Umbilical cord (tissue), 2 donors: ENCODE measurements at places on chromosomes 5 and 9. TPM values are rescaled to one million over a fixed set of nuclear protein-coding genes. Genes with fewer than 3 reads are reported as not detected.

PCDHGA7 gene
- total RNA-seq = 7.0 TPM

CAMK4 gene
- 12.0 TPM for total RNA-seq

ADGRD2 gene
- total RNA-seq = not detected

RHOBTB3 gene
- 226 TPM for total RNA-seq

WDR31 gene
- total RNA-seq = 3.1 TPM

FAM78A gene
- total RNA-seq = 8.9 TPM

DNA sequence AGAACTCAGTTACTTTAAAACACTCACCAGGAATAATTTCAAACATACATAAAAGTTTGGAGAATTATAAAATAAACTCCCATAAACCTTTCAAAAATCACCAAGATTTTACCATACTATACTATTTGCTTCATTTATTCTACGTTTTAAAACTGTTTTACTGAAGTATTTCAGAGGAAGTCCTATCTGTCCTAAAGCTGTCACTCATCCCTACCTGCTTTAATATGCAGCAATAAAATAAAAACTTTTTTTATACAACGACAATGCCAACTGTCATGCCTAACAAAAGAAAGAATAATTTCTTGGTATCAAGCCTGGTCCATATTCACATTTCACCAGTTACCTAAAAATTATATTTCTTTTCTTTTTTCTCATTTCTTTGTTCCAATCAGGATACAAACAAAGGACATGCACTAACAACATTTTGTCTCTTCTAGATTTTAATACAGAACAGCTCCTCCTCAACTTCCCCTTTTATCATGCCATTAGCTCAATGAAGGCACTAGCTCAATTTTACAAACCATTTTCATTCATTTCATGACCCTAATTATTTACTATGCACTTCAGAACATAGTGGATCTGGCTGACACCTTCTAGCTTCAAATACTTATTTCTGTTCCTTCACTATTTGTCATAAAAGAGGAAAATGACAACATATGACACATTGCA, 135.2 kb downstream of the GNAQ start:
- DNase-seq = no peak

- DNase-seq = no peak
These were observed 100.0 kb downstream of the BASP1 start for GRCh38 chr5:17317473-17317872.

DNA sequence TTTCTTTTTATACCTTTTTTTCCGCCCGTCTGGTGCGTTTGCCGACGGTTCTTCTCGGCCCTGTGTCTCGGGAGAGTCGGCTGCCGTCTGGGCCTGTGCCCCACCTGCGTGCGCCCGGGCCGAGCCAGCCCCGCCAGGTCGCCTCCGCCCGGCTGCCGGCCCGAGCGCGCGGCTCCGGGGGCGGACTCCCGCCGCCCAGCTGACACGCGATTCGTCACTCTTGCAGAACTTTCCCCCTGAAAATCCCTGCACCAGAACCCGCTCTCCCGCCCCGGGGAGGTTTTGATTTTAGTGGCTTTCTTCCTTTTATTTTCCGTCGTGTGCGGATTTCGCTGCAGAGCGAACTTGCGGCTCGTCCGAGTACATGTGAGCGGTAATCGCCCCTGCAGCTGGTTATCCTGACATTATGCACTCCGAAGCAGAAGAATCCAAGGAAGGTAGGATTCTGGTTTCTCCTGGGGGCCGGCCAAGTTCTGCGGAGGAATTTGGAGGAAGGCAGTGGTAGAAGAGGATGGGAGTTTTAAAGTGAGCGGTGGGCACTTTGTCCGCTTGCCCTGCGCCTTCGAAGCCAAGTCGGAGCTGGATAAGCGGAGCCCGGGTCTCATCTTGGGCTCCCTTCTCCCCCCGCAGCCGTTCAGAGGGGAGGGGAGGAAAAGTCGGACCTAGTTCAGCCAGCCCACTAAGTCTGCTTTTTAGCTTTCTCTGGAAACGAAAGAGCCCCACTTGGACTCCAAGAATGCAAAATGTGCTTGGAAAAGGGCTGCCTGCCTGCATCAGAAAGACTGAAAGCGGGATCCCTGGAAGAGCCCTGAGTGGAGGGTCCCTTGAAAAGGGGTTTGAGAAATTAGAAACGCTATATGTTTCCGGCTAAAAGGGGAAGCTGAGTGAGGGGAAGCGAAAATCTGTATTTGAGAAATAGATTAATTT, at the start of gene TNFAIP8:
Gene TNFAIP8 (plus strand): TSS at position 335 of the 927 bp plus-strand sequence. CDS start 72 bp downstream, at position 407.
- peak; percentile 80 for DNase-seq

- peak; percentile 35 for DNase-seq
These were observed 8.6 kb downstream of the SCGB3A2 start for GRCh38 chr5:147887026-147887627.

DNA sequence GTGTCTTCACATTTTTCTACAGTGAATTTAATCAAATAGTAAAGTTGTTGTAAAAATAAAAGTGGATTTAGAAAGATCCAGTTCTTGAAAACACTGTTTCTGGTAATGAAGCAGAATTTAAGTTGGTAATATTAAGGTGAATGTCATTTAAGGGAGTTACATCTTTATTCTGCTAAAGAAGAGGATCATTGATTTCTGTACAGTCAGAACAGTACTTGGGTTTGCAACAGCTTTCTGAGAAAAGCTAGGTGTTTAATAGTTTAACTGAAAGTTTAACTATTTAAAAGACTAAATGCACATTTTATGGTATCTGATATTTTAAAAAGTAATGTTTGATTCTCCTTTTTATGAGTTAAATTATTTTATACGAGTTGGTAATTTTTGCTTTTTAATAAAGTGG, 60.4 kb downstream of the MTAP start:
- no peak for DNase-seq

DNA sequence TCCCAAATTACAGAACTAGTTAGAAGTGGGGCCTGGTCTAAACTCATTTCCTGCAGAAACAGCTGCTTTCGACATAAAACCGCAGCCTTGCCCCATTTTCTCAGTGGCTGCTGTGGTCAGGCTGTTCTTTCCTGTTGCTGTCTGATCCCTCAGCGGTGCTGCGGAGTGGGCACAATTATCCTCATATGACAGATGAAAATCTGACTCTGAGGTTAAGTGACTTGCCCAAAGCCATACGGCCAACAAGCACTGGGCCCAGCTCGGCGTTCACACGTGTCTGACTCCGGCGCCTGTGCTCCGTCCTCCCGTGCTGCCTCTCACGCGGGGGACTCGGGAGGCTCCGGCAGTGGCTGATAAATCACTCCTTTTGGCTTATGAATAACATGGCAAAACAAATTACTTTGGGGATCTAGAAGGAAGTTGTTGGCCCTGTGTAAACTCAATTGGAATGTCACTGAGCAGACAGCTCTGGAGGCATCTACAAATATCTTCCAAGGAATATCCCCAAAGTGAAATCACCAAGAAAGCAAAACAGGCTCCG, 142.6 kb upstream of the LMX1B start:
- peak; percentile 50 for DNase-seq

GRCh38 chr5:176167800-176168199, 70.4 kb upstream of the SIMC1 start:
- DNase-seq = no peak

GRCh38 chr5:94830520-94830919, 212.1 kb downstream of the SLF1 start:
- DNase-seq = no peak

- DNase-seq = no peak
These were observed 9.7 kb downstream of the LIFR start for GRCh38 chr5:38546691-38547146.

DNA sequence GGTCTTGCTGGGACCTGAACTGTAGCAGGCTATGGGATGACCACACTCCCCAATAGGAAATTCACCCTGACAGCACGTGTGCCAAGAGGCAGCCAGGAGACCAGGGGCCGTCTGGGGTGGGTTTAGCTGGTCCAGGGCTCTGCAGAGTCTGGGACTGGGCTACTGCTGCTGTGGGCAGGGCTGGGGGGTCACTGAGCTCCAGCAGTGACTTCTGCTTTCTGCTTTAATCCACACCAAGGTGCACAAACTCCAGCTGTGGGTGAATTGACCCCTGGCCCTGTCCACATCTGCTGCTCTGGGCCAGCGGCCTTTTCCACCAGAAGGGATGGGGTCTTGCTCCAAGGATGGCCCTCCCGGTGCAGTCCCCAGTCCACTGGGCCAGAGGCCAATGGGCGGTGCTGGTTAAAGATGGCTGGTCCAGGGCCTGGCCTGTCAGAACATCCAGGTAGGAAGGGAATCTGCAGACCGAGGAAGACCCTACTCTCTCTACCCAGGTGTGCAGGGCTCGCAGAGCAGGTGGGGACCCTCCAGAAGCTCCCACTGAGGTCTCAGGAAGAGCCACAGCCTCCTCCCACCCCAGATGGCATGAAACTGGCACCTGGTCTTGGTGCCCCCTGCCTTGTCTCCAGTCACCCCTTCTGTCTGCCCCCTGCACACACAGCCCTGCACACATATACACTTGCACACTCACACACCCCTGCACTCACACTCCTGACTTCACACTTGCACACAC, 28.0 kb downstream of the GLT6D1 start:
- no peak for DNase-seq

GRCh38 chr5:43085453-43085852, 35.3 kb upstream of the ZNF131 start:
- no peak for DNase-seq
